Progenitor cell of endocrine pancreas (in vitro differentiated cells): ENCODE measurements at places on chromosomes 4 and X. TPM values are rescaled to one million over a fixed set of nuclear protein-coding genes. Genes with fewer than 3 reads are reported as not detected.

ATP2B3 gene
- 0.11 and 0.60 TPM in 2 replicates for total RNA-seq

GRCh38 chr4:185016101-185016940 is 2.0 kb upstream of the HELT start:
- DNase-seq = no peak

FLNA gene
- total RNA-seq = 765 and 777 TPM in 2 replicates

DNA sequence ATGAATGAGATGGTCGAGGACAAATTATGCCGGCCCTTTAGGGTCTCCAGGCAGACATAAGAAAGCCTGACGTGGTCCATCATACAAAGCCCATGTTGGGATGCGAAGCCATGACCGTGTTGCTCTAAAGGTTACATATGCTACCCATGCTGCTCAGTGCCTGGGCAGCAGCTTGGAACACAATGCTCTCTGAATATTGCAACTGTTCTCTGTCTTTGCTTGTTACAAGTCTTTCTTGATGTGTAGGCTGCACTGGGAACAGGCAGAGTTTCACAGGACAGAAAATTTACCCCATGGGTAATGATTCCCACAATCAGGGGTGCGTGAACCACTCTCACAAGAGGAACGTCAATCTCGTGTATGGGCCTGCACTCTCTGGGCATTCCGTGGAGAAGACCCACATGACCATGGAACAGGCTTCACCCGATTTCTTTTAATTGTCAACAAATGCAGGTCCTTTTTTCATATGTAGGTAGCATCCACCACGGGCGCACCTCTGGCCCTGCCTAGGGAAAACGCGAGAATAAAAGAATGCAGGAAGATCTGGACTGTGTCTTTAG is 66.3 kb downstream of the NBDY start:
- no peak for DNase-seq

DNA sequence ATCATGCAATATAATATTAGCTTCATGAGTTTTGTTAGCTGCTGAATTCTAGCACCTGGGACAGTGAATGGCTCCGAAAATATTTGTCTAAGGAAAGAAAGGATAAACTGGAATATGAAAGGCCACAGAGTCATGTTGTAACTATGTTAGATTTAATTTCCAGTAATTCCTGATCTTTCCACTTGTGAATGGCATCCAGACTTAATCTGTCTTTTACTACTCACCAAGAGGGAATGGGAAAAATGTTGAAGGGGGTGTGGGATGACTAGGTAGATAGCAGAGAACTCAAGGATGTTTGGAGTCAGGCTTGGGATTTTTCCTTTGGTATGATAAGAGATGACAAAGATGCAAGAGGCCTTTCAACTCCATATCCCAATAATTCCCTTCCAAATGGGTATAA is 9.4 kb downstream of the ADH6 start:
- no peak for DNase-seq

PLCXD1 gene
- 52.3 and 55.6 TPM in 2 replicates for total RNA-seq

GRCh38 chr4:3416270-3416669 is 25.5 kb upstream of the HGFAC start:
- no peak for DNase-seq

DNA sequence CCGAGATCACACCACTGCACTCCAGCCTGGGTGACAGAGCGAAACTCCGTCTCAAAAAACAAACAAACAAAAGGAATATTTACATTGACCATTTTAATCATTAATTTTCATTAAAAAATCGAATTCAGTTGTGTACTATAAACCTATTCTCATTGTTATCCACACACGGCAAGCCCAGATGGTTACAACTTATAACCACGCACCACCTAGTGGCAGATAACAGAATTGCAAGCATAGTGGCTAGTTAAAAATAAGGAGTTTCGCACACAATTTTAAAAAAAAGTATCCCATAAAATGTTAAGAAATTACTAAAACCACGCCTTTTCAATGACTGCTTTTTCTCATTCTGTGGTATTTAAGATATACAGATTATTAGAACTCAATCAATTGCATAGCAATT is 25.4 kb downstream of the MBNL3 start:
- DNase-seq = no peak

GRCh38 chr4:1402021-1402515 is 4.2 kb downstream of the NKX1-1 start:
- DNase-seq = peak; percentile 8

GRCh38 chr4:36280555-36280954 is 861 bp upstream of the DTHD1 start:
- no peak for DNase-seq

DNA sequence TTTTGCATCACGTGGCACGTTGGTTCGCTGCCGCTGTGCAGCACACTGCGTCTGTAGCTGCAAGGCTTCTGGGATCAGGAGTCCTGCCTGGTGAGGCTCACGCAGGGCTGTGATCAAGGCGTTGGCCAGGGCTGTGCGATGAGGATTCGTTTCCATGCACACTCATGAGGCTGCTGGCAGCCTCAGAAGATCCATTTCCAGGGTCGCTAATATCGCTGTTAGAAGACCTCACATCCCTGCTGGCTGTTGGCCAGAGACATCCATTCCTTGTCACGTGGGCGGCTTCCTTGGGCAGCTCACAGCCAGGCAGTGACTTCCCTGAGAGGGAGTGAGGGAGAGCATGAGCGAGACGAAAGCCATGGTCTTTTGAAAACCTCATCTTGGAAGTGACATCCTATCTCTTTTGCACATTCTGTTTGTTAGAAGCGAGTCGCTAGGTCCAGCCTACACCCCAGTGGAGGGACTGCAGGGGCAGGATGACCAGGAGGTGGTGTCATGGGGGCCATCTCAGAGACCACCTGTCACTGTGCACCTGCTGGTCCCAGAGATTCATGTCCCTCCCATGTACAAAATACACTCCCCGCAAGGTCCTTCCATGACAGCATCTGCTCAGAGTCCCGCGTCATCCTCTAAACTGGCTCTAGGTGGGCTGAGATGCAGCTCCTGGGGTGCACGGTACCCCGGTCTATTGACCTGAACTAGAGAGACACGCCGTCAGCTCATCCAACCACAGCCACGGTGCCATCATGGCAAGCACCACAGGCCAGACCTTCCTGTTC is 12.2 kb downstream of the RGS12 start:
- no peak for DNase-seq

GRCh38 chrX:64805683-64806082 is 170.6 kb downstream of the ZC4H2 start:
- DNase-seq = no peak

NDNF gene
- total RNA-seq = 0.34 and 0.67 TPM in 2 replicates

SPANXD gene
- total RNA-seq = not detected in 2 replicates

PABPC1L2A gene
- total RNA-seq = not detected in 2 replicates

DNA sequence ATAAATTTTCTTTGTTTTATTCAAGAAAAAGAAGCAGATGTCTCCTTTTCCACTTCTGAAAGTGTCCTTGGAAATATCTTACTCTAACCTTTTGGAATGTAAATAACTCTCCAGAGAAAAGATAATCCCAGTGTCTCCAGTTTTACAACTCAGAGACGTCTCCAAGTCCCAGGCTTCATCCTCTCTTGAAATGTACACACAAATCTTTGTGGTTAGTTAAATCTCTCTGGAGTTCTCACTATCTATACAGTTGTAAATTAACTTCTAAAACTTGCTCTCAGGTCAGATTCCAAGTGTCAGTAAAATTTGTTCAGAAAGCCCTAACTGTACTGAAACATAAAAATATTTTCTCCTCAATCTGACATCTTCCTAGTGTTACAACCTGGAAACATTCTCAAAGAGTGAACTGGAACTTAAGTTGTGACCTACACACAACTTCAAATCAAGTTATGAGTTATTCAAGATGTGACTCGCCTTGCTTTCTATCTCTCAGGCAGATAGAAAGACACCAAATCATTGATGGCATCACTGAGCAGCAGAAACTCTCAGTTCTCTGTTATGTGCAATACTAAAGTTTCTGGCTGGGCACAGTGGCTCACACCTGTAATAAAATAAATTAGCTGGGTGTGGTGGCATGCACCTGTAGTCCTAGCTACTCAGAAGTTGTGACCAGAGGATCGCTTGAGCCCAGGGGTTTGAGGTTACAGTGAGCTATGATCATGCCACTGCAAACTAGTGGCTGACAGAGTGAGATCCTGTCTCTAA is 284.2 kb downstream of the RCHY1 start:
- no peak for DNase-seq

TMPRSS11F gene
- not detected in 2 replicates for total RNA-seq

DNA sequence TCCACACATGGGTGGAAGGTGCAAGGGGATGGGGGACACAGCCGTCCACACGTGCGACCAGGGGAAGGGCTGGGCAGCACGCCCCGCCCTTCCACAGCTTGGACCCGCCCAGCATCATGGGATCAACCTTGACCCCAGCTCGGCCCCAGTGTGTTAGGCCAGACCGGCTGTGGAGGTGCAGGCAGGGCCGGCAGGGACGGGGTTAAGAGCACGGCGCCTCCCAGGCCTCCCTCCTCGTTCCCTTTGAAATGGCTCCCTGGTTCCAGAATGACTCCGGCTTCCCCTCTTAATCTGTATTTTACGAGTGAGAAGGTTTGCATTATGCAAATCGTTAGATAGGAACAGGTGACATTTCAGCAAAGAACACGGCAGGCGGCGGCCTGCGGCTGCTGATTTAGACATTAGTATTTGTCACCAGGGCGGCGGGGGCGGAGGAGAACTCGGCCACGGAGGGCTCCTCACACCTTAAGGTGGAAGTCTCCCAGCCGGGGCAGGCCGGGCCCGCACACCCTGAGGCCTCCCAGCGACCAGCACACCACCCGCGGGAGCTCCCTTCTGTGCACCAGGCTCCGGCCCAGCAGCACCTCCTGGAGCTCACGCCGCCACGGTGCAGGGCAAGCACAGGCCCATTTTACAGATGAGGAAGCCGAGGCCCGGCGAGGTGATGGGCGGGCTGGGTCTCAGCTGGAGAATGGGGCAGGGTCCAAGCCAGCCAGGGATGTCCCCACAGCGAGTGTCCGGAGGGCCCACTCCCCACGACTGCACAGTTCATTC is 116.1 kb downstream of the FAM53A start:
- no peak for DNase-seq

DNA sequence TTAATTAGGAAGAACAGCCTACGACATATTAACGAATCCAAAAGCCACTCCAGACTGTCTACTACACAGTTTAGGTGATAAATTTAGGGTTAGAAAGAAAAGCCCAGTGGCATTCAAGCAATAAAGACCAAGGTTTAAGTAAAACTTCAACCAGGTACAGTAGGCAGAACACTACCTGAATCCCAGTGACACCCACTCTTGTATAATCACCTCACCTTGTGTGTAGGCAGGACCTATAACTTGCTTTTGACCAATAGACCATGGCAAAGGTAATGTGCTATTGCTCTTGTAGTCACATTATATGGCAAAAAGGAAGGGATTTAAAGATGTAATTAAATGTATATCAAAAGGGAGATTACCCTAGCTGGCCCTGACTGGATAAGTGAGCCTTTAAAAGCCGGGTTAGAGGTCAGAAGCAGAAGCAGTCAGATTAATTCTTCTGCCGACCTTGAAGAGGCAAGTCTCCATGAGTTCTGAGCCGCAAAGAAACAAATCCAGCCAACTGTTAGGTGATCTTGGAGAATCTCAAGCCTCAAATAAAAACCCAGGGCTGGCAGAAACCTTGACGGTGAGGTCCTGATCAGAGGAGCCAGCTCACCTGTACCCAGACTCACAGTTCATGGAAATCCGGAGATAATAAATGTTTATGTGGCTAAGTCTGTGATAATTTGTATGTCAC is 8.8 kb downstream of the FSTL5 start:
- DNase-seq = no peak
